Stimulated activated CD8-positive, alpha-beta memory T cell treated with anti-CD3 and anti-CD28 coated beads, Interleukin-2, amount 100 ng/mL, for 1 hour (primary cell): ENCODE measurements at places on chromosomes 2 and 18.

DNA sequence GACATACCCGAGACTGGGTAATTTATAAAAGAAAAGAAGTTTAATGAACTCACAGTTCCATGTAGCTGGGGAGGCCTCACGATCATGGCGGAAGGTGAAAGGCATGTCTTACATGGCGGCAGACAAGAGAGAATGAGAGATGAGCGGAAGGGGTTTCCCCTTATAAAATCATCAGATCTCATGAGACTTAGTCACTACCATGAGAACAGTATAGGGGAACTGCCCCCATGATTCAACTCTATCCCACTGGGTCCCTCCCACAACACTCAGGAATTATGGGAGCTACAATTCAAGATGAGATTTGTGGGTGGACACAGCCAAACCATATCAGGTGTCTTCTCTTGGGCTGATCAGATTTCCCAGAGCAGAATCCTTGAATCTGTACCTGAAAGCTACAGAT is 617.3 kb upstream of the ID2 start:
- DNase-seq, result no peak

DNA sequence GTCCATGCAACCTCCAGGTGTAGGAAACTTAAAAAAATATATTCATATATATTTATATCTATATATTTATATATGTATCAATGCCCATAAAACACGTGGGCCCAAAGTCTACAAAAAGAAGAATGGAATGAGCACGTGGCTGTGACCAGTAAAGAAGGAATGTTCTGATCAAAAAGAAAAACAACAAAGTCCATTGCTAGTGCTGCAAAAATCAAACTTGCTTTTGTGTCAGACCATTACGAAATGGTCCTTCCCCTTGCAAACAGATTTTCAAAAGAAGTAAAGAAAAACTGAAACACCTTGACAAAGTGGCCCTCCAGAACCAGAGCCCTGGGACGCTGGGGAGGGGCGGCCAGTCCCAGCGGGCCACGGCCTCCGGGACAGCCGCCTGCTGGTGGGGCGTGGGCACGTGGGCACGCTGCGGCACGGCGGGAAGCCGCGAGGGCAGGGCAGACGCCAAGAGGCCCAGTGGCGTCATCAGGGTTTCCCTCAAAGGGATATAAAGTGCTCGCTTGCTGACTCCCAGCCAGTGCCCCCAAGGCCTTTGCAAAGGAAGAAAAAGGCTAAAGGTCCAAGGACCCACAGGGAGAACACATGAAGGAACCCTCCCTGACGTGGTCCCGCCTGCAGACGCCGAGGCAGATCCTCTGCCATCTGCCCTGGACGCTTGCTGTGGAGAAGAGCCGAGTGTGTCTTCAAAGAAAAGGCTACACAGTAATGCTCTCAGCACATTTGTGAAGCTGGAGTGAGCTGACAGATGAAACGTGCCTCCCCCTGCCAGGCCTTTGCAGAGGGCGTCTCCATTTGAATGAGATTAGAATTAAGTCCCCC is 201.8 kb downstream of the TWIST2 start:
- DNase-seq, result no peak

DNA sequence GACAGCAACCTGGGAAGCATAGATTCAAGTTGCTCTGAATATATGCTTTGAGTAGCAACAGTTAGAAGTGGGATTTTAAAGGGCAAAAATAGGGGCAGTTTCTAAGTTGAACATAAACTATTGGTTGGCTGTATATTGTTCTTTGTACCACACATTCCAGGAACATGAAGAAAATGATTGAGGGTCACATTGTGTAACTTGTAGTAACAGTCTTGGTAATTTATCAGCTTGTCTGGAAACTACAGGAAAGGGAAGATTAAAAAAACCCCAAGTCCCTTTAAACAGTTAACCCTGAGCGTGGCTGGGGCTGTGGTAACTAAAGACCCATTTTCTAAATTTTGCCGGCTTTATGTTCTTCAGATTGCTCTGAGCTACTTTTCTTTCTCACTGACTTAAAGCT is 7.4 kb downstream of the PLEKHB2 start:
- no peak for DNase-seq

- no peak for DNase-seq
These were observed 12.6 kb upstream of the DLX1 start for GRCh38 chr2:172072706-172073105.

DNA sequence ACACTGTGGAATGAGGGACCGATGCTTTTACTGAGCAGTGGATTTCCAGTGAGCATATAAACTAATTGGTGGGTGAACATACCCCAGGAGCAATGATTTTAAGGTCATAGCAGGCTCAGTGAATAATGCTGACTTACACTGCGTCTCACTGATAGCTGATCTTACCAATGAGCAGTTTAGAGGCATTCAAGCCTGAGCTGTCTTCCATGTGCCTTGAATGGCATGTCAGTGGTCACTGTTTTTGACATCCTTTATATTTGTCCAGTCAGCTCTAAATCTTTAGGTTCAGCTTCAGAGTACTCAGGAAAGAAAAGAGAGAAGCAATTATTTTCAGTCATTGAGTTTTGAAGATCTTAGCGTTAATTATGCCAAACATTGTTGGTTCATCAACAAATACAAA is 88.3 kb downstream of the CAMKMT start:
- no peak for DNase-seq

- no peak for DNase-seq
These were observed 67.8 kb upstream of the UXS1 start for GRCh38 chr2:106261871-106262321.

DNA sequence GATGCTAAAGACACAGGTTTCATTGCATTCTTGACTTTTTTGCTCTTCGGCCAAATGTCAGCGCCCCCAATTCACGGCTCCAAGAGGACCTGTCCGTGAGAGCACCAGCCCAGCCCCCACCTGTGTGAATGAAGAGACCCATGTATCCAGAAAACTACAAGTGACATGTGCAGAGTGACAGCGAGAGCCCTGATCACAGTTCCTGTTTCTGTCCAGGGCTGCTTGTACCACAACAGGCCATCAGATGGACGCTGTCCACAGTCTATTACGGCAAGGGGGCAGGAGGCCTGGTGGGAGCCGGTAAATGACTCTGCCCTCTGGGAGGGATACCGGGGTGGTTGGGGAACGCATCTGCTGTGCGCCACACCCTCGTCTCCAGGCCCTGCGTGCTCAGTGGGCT is 520.9 kb upstream of the ID2 start:
- DNase-seq, result no peak

GRCh38 chr2:45946023-45946422 is 294.5 kb downstream of the PRKCE start:
- DNase-seq, result no peak

DNA sequence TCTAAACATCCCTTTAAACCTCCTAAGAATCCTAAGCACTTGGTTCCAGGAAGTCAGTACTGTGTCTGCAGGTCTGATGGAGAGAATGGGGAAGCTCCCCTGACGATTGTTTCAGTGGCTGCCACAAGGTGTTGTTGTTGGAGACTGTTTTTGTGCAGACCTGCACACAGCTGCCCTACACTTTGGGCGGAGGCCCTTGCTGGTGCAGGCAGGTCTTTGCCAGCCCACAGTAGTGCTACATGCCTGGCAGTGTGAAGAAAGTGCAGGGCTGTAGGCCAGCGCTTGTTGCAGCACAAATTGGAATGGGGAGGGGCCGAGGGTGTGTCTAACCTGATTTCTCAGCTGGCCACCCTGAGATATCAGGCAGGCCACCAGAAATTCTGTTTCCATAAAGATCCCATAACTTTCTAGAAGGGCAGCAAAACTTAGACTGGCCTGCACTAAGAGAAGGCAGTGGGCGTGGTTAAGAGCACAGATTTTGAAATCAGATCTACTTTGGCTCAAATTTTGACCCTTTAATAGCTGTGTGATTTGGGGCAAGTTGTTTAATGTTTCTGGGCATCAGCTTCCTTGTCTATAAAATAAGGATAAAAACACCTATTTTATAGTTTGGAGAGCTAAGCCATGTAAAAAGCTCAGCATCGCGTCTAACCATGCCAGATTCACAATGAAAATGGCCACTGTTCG is 83.7 kb upstream of the SLC1A4 start:
- DNase-seq, result no peak

DNA sequence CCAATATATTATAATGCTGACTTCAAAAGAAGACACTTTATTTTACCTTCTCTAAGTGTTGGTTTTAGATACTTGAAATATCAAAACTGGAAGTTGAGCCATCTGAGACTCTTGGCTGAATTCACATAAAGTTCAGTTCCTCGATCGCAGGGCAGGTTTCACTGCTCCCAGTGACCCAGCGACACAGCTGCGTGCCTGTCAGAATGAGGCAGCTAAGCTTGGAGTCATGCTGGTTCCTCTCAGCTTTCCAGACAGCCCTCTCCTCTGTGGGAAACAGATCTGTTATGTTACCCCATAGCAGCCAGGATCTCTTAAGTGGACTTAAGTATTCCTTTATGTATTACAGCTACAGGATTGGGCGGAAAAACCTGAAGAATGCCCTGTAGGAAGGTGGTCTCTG is 142.8 kb upstream of the ALPP start:
- no peak for DNase-seq

- DNase-seq, result no peak
These were observed 1.0 kb downstream of the TEX44 start for GRCh38 chr2:231593666-231594065.

- DNase-seq, result no peak
These were observed 246.8 kb downstream of the DYSF start for GRCh38 chr2:71700041-71700657.

GRCh38 chr2:200239216-200239615 is 67.3 kb upstream of the SPATS2L start:
- DNase-seq, result no peak

- no peak for DNase-seq
These were observed 223.7 kb upstream of the COPS8 start for GRCh38 chr2:236861944-236862343.

GRCh38 chr2:170928036-170928823 is 823 bp upstream of the GORASP2 start:
- no peak for DNase-seq

DNA sequence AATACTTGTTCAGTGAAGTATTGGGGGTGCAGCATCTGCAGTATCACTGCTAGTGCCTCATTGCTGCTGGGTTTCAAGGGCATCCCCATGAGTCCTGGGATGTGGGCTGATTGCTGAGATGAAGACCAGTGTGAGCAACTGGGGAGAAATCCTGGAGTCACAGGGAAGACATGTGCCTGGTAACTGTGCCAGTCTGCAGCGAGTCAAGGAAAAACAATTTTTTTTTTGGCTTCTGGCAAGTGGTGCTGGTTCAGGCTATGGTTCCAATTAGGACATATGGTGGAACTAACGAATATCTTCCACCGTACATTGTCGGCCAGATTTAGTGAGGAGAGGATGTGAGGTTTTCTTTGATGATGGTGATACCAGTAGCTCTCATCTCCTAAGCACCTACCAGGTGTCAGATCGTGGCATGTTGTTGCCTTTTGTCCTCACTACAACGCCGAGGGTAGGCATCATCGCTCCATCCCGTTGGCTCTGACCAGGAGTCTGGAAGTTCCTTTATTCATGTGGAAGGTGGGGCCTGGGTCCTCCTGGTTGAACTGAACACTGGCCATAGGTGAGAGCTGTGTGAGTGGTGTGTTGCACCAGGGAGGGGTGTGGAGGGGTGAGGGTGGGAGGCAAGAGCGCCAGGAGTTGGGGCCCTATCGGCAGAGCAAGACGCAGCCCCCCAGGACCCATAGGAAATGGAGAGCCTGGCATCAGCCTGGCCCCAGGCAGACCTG is 118.0 kb upstream of the HS6ST1 start:
- DNase-seq, result no peak

DNA sequence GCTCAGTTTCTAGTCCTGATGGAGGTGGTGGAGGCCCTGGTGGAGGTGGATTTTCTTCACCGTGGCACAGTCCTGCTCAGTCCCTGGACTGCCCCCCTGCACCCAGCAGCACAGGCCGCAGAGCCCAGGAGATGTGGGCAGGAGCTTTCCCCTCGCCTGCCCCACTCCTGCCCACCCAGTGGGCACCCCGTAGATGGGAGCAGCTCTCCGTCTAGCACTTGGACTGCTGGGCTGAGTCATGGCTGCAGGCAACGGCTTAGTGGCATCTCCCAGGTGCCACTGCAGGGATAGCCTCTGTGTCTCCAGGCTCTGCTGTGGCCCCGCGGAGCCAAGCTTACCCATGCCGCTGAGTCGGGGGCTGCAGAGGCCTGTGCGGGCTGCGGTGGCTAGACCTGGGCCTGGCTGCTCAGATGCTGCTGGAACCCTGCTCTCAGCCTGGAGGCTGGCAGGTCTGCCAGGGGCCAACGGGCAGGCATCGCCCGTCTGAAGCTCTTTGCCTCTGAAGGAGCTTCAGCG is 92.3 kb upstream of the CTDP1 start:
- no peak for DNase-seq

- no peak for DNase-seq
These were observed 126.3 kb upstream of the NRXN1 start for GRCh38 chr2:51158251-51158650.

DNA sequence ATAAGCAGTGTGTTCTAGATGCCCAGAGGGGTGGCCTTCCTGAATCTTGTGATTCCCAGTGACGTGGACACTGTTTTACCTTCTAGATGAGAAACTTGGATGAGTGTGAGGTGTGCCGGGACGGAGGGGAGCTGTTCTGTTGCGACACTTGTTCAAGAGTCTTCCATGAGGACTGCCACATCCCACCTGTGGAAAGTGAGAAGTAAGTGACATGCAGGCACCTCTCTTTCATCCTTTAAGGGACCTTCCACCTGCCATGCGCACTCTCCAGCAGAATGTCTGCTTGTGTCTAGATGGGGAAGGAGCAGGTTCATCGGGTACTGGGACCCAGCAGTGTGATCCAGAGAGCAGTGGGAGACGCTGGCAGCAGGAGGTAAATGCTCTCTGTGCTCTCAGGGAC is 16.0 kb upstream of the SP100 start:
- no peak for DNase-seq

- DNase-seq, result no peak
These were observed 23.3 kb upstream of the CREB1 start for GRCh38 chr2:207506426-207506825.

- DNase-seq, result no peak
These were observed 145.8 kb downstream of the CAPN13 start for GRCh38 chr2:30661173-30662107.

GRCh38 chr18:80171054-80171872 is 62.2 kb downstream of the ADNP2 start:
- DNase-seq, result no peak

DNA sequence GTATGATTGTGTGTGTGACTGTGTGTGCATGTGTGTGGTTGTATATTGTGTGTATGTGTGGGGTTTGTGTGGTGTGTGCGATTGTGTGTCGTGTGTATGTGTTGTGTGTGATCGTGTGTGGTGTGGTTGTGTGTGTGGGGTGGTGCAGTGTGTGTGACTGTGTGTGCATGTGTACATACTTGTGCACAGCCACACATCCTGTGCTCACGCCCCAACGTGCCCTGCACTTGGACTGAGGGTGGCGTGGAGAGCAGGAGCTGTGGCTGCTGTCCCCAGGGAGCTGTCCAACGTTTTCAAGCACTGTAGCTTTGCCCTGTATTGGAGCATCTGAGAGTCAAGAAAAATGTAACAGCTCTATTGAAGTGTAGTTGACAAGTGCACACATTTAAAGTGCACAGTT is 243.2 kb upstream of the HDAC4 start:
- DNase-seq, result no peak

DNA sequence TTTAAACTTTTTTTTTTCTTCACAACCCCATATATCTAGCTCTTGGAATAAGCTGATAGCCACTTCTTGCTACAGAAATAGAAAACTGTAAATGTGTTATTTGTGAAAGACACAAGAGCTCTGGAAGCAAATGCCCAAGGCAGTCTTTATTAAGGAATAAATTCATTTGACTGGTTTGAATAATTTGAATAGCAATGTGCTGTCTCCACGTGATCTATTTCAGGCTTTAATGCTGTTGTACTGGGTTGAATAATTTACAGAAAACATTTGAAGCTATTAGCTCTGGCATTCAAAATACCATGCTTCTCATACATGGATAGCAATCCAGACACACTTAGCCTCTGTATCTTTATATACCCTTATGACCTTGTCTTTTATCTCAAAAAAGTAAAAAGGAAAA is 366.7 kb upstream of the KCNJ3 start:
- no peak for DNase-seq
